Sciatic nerve (tissue), 2 donors: ENCODE measurements at places on chromosomes 1 and 21. TPM values are rescaled to one million over a fixed set of nuclear protein-coding genes. Genes with fewer than 3 reads are reported as not detected.

DNA sequence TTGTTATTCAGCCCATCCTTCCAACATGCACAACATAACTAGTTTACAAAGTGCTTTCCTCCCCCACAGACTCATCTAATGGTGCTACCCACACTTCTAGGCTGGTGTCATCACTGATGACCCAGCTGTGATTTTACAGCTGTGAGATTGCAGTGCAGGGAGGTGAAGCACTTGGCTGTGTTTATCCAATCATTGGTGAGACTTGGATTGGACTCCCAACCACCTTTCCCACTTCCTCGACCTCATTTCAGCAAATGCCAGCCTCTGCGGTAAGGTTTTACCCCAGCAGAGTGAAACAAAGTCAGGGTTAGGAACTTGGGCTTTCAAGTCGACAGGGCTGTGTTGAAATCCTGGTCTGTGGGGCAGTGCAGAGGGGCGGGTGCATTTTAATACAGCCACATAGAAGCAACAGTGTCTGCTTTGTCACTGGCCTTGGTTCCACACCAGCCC lies 22.1 kb downstream of the ECHDC2 start:
- no peak for DNase-seq

- no peak for DNase-seq
Measured at GRCh38 chr1:23371987-23372880, 2.6 kb upstream of the ZNF436 start.

Gene ADAMTS5
- total RNA-seq, result 10.0 TPM

Gene OLIG2
- not detected for total RNA-seq

DNA sequence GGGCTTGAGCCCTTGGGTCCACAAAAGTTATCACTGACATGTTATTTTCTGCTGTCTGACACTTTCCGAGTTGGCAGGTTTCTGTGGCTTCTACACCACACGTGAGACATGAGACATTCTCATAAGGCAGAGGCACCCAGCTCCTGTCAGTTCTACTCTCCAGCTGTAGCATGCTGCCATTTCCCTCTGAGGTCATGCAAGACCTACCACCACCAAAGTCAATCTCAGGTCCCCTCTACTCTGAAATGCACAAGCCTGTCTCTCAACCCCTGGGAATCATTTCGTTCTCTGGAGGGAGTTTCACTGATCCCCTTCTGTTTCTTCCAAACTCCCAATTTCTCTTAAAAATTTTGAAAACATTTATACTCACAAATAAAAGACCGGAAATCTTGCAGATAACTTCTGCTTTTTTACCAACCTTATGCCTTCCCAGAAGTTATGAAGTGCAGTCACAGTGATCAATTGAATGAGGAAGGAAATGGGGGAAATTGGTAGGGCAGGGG lies 39.5 kb upstream of the CR2 start:
- no peak for DNase-seq

GRCh38 chr1:147664206-147664605 lies 6.1 kb downstream of the ACP6 start:
- no peak for DNase-seq

Gene FCN3
- 1.2 TPM for total RNA-seq

Gene TMPRSS15
- total RNA-seq, result not detected

Gene KIF26B
- total RNA-seq, result 0.45 TPM

Gene VAMP4
- 30.0 TPM for total RNA-seq

GRCh38 chr1:202725526-202725925 lies 15.3 kb upstream of the SYT2 start:
- no peak for DNase-seq

Gene AXDND1
- total RNA-seq, result 0.98 TPM

GRCh38 chr1:96473791-96474434 lies 247.7 kb upstream of the PTBP2 start:
- no peak for DNase-seq

DNA sequence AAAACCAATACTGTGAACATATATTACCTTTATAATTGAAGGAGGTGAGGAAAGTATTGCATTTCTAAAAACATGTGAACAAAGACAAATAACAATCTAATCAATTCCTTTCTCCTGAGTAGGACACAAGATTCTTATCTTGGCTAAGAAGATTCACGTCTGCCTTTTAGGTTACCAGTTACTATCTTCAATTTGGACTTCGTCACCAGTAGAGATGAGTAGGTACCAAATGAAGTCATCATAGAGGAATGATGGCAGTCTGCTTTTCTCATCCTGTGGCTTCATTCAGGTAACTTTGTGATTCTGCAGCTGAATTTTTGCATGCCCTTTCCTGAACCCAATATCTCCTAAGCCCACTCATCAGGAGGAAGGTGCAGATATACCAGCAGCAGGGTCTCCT lies 32.4 kb downstream of the ASTN1 start:
- no peak for DNase-seq

Gene SPATA6
- 70.3 TPM for total RNA-seq

DNA sequence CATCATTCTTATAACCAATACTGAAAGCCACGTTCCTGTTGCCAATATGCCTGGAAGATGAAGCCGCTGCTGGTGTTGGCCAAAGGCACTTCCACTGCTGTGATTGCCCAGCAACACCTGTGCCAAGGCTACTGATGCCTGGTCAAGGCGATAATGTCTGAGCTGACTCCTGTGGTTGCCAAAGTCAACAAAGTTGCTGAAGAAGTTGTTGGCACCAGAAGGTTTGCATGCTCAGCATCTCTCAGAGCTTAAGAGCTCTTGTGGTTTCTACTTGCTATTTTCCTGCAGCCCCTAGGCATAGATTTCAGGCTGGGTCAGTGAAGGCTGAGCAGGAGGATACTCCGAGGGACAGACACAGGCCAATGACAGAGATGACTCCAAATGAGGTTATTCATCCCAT lies 63.4 kb upstream of the RAB3GAP2 start:
- no peak for DNase-seq

GRCh38 chr1:68201546-68202238 lies 30.6 kb downstream of the WLS start:
- no peak for DNase-seq

- DNase-seq, result no peak
Measured at GRCh38 chr1:220272841-220273090, 513 bp upstream of the RAB3GAP2 start.

Gene OR2L8
- total RNA-seq, result 0.53 TPM

- DNase-seq, result no peak
Measured at GRCh38 chr1:60245324-60245723, 171.8 kb upstream of the C1orf87 start.

Gene RNU1-4
- total RNA-seq, result 13,769 TPM

GRCh38 chr1:247110627-247111258 lies 6.6 kb upstream of the ZNF669 start:
- no peak for DNase-seq

- peak; percentile 92 for DNase-seq
Measured at GRCh38 chr1:11719313-11720032, 16.5 kb upstream of the AGTRAP start.

Gene OR2L5
- total RNA-seq, result not detected
